ENCODE measurements at places on chromosomes 11 and 22.

- no peak for DNase-seq
Observed at GRCh38 chr11:33779849-33780528, 5.7 kb upstream of the FBXO3 start.

DNA sequence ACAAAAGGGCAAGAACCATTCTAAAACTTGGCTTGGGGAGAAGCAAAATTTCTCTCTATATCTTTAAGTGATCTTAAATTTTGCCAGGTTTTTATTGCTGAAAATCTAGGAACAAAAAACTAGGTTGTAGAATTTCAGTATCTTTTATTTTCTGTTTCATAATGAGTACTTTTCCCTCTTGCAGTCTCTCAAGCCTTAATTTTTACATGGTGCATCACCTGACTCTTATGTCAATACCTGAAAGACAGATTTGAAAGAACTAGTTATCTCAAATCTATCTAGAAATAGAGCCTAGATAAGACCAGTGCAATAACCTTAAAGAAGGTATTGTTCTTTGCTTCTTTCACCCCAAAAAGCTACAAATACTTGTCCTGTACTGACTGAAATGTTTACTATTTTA, 122.1 kb downstream of the TRIM44 start:
- no peak for DNase-seq

- no peak for DNase-seq
Observed at GRCh38 chr11:103903621-103904323, 132.7 kb upstream of the DDI1 start.

DNA sequence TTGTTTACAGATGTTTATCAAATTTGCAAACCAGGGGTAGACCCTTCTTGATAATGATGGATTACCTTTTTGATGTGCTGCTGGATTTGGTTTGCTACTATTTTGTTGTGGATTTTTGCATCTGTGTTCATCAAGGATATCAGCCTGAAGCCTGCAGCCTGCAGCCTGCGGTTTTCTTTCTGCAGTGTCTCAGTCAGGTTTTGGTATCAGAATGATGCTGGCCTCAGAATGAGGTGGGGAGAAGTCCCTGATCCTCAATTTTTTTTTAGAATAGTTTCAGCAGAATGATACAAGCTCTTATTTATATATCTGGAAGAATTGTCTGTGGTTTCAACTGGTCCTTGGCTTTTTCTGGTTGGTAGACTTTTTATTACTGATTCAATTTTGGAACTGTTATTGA, 19.7 kb upstream of the RAB38 start:
- no peak for DNase-seq

DNA sequence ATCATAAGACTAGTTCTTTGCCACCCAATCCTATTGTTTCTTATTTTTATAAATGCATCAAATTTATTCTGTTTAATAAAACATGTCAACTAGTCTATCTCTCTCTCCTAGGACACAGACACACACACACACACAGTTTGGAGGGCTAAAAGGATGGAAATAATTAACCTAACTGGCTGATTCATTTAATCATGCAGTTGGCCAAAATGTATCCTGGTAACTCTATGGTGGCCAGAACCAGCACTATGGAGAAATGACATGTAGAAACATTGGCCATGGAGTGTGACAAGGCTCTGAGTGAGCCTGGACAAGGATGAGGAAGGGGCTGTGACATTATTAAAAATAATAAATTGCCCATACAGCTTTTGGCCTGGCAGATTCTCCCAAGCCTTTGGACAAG, 64.1 kb downstream of the CLPB start:
- no peak for DNase-seq

- DNase-seq = no peak
Observed at GRCh38 chr11:44348114-44348513, 38.2 kb upstream of the ALX4 start.

DNA sequence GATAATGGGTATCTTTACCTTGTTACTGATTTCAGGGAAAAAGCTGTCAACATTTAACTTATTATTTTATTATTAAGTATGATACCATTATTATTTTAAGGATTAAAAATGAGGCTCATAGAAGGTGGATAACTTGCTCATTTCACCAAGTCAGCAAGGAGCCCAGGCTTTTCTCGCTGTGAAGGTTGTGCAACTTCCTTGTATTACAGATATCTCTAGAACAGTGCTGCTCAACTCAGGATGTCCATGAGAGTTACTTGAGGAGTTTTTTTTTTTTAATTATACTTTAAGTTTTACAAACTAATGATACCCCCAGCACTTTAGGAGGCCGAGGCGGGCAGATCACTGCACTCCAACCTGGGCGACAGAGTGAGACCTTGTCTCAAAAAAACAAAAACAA, 98.2 kb downstream of the INSC start:
- no peak for DNase-seq

- no peak for DNase-seq
Observed at GRCh38 chr11:128367573-128367972, 219.8 kb downstream of the ETS1 start.

- no peak for DNase-seq
Observed at GRCh38 chr22:40708177-40708576, 28.9 kb downstream of the MCHR1 start.

DNA sequence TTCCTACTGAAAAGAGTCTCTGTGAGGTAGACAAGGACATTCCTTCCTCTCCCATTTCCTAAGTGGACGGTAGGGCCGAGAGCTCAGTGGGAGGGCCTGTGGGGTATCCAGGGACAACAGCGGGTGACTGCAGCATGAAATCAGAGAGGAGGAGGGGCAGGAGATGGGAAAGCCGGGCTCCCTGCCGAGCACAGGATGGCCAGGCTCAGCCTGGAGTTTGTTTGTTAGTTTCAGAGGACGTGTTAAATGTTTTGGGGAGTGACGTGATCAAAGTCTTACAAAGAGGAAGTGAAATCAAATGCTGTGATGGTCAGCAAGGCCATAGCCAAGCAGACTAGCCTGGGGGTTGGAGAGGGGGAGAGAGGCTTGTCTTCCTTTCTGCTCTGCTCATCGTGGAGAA, 152.7 kb downstream of the ADAMTS15 start:
- DNase-seq = no peak

GRCh38 chr11:126155402-126156187, 55.9 kb downstream of the RPUSD4 start:
- no peak for DNase-seq

GRCh38 chr11:126742582-126742981, 258.0 kb downstream of the KIRREL3 start:
- no peak for DNase-seq

DNA sequence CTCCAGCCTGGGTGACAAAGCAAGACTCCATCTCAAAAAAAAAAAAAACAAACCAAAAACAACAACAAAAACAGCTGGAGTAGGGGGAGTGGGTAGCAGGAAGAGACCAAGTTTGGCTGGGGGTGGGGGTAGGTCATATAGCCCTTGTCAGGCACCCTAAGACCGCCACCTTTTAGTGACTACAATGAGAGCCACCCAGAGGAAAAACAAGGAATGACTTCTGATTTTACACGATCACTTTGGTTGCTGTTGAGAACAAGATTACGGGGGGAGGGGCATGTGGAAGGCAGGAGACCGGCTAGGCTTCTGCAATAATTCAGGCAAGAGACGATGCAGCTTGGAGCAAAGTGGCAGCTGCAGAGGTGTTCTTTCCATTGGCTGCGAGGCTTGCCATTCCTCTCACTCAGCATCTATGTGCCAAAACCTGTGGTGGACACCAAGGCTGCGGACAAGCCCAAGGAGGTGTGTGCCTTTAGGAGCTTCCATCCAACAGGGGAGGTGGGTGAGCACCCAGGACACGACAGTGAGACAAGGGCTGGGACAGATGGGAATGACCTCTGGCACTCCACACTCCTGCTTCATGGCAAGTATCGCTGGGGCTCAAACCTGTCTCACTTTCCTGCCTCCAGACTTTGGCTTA, 1.7 kb downstream of the RPS19BP1 start:
- no peak for DNase-seq

DNA sequence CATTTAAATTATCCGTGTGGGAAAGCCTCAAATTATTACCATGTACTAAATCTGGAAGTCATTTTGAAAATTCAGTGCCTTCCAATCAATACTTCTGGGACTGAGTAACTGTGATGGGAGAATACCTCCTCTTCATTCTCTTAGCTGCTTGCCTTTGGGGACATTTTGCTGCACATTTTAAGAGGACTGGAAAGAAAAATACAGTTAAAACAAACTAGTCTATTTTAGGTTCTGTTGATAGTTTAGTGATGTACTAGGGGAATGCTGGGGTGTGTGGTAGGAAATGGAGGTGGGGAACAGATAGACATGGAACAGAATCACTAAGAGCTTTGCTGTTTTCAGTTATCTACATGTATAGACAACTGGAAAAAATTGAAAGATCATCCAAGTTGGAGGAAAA, 65.7 kb upstream of the APOA1 start:
- DNase-seq = no peak

DNA sequence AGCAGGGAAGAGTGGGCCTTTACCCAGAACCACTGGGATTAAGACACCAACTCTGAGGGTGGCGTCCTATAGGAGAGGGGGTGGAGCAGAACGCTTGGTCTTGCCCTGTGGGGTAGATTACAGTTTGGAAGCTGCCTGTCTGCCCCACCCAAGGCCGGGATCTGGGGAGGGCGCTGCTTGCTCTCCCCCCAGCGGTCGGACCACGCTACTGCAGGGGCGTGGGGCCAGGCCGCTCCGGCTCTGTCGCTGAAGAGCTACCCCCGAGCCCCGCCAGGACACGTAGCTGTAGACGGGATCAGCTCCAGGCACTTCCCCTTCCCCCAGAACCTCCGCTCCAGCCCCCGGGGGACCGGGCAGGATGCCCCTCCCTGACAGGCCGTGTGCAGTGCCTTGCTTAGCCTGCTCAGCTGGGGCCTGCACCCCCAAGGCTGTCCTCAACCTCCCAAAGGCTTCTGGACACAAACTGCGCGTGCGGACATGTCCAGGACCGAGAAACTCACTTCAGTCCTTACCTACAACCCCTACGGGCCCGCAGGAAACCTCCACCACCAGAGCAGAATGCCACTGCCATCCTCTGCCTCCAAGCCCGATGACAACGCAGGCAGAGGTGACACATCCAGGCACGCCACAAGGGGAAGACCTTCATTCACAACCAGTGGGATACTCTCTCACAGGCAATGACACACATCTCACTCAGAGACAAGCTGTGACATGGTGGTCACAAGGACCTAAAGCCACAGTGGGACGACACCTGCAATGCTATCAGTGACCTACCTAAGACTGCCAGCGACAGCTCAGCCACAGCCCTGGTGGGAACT, 3.6 kb downstream of the AHNAK start:
- DNase-seq = peak; percentile 74
